Uterus (tissue), 4 donors: ENCODE measurements at places on chromosomes 1 and 21. TPM values are rescaled to one million over a fixed set of nuclear protein-coding genes. Genes with fewer than 3 reads are reported as not detected.

The C4BPA gene
- total RNA-seq: not detected

The TEX38 gene
- not detected for total RNA-seq

The PRELP gene
- total RNA-seq: 117 TPM

The EFNA3 gene
- total RNA-seq: 7.6 TPM

The PRMT6 gene
- total RNA-seq: 13.8 TPM

The UQCRHL gene
- total RNA-seq: 0.59 TPM

The HFM1 gene
- 10.6 TPM for total RNA-seq

DNA sequence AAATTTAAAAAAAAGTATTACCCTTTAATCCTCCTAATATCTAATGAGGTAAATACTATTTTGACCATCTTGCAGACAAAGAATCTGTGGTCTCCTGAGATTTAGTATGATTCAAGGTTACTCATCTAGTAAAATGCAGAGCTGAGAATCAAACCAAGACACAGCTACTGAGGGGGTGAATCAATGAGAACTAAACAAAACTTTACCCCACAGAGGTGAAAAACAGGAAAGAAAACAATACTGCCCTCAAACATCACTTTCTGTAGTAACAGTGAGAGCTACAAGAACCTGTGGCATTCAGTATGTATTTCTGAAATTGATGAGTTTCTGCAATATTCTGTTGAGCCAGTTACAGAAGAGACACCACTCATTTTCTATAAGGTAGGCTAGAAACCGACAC lies 85.1 kb downstream of the JAK1 start:
- no peak for DNase-seq

DNA sequence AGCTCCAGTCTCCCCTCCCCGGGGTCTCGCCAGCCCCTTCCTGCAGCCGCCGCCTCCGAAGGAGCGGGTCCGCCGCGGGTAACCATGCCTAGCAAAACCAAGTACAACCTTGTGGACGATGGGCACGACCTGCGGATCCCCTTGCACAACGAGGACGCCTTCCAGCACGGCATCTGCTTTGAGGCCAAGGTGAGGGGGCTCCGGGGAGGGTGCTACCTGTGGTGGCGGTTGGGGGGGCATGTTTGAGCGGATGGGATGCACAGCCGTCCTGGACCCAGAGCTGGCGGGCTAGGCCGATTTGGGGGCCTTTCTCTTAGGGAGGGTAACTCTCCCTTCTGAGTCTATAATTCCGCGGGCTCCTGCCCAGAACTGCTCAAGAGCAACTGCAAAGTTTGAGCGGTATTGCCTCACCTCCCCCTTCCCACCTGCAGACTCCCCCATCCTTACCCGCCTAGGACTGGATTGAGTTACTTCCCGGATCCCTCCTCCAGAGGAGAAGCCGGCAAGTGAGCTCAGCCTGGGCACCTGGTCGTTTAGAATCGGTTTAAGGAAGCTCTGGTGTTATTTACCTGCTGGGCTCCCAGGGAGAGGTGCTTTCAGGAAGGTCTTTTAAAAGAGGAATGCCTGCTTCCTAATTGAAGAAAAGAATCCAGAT lies 730 bp downstream of the NOS1AP start:
- peak; percentile 15 for DNase-seq

- DNase-seq: no peak
Measured at GRCh38 chr1:220772846-220773245, 13.9 kb upstream of the MTARC1 start.

DNA sequence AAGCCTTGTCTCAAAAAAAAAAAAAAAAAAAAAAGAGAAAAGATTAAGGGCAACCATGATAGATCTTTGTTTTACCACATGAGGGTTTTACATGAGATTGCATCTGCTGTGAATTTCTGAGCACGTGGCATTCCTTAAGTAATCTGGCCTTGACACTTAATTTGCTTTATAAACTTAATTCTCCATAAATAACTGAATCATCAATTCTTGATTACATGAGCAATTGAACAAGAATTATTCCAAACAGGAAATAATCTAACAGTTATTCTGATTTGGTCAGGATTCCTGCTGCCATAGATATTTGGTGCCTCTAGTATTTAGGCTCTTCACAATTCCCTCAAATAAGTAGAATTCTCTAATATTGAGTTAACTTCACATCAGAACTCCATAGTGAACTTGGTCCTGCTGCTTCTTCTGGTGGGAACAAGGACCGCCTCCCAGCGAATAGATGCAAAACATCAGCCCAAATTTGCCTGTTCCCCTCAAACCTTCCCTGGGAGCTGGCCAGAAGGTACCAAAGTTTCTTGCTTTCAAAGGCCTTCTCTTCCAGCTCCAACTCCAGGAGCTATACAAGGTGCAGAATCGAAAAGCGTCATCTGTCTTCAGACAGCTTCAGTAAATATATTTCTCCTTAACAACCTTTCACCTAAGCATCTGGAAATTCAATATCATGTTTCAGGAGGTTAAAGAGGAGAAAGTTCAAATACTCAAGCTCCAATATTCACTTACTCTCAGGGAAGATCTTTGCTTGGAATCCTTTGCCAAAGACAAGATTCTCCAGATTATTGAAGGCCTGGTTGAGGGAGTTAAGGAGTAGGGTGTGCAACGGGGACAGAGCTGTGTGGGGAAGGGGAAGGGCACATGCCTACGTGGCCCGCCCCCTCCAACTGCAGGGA lies 1.0 kb downstream of the KRTCAP2 start:
- no peak for DNase-seq

DNA sequence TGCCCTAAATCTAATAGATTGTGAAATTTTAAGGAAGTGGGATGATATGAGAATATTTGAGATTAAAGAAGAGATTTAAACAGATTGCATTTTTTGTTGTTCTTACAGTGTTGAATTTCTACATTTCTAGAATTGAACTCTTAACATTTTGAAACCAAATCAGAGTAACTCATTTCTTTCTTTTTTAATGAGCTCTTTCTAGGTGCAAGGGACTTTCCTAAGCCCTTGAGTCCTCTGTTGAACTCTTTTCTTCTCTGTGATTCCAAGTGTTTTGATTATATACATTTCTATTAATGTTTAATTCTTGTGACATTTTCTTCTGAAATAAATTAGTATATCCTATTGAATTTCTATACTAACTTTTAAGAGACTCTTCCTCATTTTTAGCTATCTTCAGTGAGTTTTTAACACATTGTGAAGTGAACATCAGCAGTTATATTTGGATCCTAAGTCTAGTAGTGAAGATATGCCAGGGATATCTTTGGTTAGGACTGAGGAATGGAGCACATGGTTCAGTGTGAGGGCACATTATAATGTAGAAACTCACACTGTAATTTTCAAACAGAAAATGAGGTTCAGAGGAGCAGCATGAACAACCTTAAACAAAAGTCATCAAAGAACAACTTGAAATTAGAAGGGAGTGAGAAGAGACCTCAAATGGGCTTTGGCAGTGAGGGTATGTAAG lies 53.1 kb downstream of the ATG4C start:
- no peak for DNase-seq

DNA sequence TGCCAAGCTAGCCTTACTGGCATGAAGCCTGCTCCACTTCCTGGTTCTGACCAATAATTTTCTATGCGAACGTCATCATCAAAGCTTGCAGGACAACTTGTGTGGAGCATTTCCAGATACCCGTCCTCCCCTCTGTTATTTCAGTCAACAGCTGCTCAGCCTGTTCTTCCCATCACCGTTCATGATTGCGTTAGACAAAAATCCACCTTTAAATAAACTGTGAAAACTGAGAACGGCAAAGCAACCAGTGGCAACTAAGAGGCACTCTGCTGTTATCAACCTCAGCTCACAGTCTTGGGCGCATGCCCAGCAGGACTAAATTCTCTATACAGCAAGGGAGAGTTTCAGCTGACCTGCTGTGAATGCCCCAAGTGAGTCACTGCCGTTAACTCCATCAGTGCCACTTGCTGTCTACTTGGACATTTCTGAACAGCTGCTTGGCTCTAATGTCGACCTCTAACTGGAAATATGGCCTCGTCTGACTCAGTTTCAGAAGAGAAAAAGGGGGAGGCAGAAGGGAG lies 207.4 kb upstream of the RUNX1 start:
- peak; percentile 74 for DNase-seq

DNA sequence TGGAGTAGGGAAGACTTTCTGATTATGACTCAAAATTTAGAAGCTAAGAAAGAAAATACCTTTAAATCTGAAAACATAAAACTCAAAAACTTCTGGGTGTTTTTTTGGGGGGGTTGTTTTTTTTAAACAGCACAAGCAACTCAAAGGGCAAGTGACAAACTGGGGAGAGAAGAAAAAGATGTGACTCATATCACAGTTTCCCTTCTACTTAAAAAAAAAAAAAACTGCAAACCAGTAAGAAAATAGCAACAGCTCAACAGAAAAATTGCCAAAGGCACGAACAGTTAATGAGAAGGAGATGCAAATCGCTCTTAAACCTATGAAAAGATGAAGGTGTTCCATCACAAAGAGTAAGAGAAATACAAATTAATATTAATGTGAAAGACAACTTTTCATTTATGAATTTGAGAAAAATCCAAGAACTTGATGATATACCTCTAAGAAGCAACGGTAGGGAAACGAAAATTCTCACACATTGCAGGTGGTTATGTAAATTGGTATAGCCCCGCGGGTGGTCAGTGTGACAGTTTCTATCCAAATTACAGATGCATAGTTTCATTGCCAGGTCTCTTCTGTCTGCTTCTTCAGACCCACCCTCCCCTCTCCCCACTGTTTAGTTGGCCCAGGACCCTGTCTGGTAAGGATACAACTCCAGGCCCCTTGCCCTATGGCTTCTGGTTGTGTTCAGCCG lies 9.0 kb downstream of the IFNAR2 start:
- DNase-seq: no peak

DNA sequence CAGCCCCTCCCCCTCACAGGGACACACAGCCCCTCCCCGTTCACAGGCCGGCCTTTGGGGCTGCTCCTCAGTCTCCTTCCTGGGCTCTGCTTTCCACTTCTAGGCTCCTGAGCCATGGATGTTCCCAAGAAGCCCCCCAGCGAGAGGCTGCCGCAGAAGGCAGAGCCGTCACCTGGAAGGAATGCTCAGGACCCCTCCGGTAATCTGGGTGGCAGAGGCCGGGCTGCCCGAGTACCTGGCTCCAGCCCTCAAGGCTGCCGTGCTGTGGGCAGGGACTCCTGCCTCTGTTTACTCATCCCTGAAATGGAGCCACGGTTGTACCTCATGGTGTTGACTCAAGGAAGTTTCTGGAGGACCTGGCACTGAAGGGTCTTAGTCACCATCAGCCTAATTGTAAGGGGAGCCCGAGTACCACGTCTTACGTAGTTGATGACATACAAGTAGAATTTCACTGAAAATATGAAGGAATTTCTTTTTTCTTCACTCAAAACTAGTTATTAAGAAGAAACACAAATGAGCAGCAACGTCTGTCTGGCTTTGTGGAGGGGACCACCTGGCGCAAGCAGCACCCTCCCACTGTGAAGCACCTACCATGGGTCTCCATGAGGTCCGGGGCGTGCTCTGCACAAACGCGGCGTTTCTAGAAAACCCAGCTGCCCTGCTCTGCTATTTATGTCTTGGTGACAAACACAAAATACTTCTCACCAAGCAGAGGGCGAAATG lies 33.7 kb downstream of the PRDM15 start:
- no peak for DNase-seq

DNA sequence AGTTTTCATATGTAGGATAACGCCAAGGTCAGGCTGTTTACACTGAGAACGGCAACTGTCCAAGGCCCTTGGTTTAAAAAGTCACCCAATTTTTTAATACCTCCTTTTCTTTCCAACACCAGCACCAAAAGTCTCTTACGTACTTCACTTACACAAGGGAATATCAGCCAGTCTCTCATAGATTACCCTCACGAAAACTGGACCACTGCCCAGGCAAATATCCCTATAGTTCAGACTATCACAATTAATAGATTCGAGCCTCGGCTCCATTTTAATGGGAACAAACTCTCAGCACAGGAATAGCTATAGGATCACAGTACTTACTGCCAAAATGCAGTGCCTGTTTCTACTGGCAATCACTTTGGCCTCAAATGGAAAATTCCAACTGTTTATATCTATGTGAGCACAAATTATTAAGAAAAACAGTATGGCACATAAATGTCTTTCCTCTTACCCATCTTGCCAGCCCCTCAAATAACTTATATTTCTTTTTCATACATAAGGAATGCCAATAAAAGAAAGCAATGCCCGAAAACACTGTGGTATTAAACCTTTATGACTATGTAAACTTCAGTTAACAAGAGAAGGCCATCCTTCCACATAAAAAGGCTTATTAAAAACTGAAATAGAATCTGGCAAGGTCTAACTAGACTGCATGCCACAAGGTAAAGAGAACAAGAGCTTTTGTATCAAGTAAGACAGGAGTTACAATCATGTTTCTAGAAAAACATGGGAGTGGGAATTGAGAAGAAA lies 97.8 kb downstream of the SLC45A1 start:
- no peak for DNase-seq

GRCh38 chr1:148362626-148363438 lies 120.3 kb downstream of the PPIAL4G start:
- no peak for DNase-seq

GRCh38 chr1:79501153-79501552 lies 494.6 kb upstream of the ADGRL4 start:
- no peak for DNase-seq

- no peak for DNase-seq
Measured at GRCh38 chr1:185663771-185664296, 70.4 kb upstream of the HMCN1 start.

DNA sequence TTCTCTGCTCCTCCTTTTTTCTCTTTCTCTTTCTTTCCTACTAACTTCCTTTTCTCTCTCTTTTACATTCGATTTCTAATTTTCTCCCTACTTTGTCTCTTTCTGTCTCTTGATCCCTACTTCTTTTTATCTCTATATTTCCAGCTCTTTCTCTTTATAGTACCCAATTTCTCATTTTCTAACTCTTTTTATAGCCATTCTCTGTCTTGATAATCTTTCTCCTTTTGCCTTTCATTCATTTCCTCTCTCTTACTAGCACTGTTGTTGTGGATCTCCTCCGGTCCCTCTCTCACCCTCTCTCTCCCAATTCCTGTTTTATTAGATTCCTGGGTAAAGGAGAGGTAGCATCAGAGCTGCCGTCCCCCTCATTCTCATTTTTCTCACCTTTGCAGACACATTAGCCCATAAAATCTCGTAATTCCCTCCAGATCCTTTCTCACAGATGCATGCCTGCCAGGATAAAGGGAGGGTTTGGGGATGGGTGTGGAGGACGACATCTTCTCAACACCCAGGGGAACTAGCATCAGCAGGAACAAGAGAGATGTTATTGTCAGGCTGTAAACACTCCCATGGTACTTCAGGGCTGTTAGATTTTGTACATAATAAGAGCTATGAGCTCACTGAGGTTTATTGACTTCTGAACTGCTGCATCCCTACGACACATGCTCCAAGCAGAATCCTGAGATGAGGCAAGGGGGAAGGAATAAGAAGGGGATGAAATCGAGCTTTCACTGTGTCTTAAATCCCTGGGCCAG lies 159.0 kb upstream of the GALNT2 start:
- DNase-seq: no peak
